ENCODE measurements at places on chromosomes 6 and 20.
A peak's percentile ranks its signal among the peaks of the same experiment; 100 is the strongest.

DNA sequence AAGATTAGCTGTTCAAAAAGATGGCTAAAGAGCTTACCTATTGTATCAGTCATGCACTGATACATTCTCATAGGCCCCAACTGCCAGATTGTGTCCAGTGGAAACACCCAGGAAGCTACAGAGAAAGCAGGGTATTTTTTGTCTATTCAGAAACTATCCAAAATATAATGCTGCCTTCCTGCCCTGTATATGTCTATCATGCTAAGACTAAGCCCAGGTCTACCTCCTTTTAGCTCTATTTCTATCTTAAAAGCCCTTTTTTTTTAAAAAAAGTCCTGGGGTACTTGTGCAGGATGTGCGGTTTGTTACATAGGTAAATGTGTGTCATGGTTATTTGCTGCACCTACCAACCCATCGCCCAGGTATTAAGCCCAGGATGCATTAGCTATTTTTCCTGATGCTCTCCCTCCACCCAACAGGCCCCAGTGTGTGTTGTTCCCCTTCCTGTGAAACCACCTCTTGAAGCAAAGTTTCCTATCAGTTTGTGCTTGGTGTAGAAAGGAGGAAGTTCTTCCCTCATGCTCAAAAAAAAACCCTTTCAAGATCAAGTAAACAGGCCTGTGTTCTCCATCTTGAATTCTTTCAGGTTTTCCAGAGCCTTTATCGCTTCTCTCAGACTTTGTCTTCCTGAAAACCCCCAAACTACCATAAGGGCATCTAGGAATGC, 514 bp downstream of the DEFB129 start:
- no peak for DNase-seq

GRCh38 chr20:20237093-20237959, 130.6 kb upstream of the INSM1 start:
- DNase-seq: peak; percentile 46

GRCh38 chr20:51899674-51900073, 97.4 kb upstream of the SALL4 start:
- DNase-seq: no peak

GRCh38 chr6:107833136-107833535, 9.0 kb upstream of the SCML4 start:
- no peak for DNase-seq

DNA sequence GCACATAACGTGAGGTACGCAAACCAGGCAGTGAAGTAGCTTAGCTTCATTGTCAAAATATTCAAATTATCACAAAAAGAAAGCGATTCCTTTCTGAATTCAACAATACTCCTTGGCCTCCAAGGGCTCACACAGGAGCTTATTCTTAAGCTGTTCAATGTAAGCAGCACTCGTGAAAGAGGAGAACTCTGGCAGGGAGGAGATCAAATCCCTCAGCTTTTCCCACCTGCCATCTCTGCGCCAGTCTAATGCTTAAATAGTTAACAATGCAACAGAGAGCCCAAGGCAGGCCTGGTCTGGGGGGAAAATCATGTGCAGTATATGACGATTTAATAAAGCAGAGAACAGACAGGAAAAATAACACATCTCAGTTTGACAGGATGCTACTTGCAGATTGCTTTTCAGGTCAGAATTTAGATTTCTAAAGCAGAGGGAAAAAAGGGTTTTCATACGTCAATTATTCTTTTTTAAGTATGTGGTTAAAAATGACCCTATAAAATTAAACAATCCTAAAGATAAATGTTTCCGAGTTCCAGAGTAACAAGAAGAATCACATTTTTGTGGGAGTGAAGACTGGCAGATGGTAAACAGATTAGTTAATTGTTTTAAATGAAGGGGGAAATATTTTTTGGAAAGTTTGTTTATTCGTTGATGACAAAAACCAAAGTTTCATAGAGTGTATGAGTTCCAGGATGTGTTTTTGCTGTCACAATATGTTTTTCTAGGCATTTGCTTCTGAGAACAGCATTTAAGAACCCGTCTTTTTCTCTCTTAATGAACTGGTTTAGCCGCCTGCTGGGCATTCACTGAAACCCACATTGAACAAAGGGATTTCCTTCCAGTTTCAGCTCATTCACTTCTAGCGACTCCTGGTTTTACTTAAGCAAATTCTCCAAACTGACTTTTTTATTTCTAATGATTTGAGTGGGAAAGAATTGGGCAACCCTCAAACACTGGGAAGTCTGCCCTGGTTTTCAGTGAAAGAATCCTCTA, 45.9 kb downstream of the PLAGL1 start:
- DNase-seq: peak; percentile 5

DNA sequence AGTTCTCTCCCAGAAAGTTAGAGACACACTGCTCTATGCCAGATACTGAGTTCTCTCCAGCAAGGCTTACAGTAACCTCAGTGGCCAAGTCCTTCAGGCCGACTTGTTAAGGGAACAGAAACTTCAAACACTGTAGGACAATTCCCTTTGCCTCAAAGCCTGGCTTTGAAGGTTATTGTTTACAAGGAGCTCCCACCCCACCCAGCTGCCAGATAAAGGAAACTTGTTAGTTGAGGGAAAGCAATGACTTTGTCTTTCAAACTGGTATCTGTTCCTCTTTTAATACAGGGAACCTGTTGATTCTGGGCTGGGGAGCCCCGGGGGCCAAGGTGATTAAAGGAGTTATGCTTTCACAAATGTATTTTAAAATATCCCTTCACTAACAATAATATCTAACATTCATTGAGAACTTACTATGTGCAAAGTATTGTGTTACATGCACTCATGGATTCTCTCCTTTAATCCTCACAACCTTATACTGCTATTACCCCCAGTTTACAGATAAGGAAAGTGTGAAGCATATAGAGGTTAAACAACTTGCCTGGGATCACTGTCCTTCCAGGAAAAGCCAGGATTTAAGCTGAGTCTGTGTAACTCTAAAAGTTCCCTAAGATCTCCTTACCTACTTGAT, 27.6 kb upstream of the CDKN1A start:
- no peak for DNase-seq

DNA sequence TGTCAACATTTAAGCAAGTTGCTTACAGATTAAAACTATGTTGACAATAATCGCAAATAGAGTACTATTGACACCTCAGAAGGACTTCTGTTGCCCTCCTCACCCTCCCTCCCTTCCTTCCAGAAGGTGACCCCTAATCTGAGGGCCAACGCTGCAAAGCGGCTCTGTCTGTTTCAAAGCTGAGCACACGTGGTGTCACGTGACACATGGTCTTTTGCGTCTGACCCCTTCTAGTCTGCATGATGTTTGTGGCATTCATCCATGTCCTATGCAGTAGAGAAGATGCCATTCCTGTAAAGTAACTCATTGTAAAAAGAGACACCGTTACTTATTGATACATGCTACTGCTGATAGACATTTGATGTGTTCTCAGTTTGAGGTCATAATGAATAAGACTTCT, 182.3 kb downstream of the THBS2 start:
- no peak for DNase-seq

- DNase-seq: no peak
These were observed 83.5 kb upstream of the SCAF8 start for GRCh38 chr6:154649721-154650120.

GRCh38 chr6:108492131-108492766, 68.5 kb upstream of the FOXO3 start:
- peak; percentile 41 for DNase-seq

GRCh38 chr6:160120087-160120486, 1.5 kb upstream of the SLC22A1 start:
- DNase-seq: no peak

GRCh38 chr6:125183391-125183790, 29.8 kb downstream of the TPD52L1 start:
- DNase-seq: no peak

GRCh38 chr20:13336308-13337089, 115.4 kb downstream of the ISM1 start:
- no peak for DNase-seq

DNA sequence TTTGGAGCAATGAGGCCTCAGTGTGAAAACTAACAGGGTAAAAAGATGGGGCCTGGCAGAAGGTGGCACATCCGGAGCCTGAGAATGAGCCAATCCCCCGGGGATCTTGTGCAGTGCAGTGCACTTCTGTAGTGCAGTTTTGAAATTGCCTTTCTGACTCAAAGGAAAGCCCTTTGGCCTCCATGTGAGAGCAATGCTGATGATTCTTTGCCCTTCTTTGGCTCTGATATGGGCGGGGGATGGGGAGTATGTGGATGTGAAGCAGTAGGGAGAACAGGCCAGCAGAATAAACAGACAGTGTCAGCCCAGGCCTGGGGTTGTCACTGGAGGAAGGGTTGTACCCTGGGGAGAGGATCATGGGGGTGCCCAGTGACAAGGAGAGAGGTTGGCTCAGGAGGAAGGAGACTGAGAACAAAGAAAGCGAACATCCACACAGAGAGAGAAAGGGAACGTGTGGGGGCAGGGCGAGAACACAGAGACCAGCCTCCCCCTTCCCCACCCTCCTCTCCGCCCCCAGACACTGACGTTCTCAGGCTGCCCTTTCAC, 351.2 kb downstream of the CDC5L start:
- no peak for DNase-seq

DNA sequence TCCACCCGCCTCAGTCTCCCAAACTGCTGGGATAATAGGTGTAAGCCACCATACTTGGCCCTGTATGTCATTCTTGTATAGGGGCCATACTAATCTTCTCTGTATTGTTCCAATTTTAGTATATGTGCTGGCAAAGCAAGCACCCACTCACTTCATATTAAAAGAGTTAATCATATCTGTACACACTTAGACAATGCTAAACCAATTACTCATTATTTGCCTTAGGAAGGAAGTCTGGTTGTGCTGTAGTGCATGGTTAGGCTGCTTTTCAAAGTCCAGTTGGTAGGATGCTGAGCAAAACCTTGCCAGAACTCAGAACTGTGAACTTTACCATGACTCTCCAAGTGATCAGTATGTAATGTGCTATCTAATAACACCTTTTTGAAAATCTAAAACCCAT, 88.6 kb downstream of the LIN28B start:
- no peak for DNase-seq

DNA sequence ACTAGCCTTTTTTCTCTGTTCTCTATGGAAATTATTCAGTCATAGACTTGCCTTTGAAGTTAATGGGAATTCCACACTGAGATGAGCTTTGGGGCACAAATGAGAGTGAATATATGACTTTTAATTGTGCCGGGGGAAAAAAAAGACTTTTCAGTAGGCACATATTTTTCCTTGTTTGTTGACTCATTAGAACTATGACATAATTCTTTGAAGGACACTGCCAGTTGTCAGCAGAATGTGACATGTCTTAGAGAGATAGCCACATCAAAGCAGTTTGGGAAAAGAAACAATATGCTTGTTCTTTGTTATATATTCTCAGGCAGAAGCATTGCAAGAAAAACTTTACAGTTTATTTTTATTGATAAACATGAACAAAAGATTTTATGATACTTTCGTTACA, 138.3 kb downstream of the COL9A1 start:
- DNase-seq: no peak

- DNase-seq: no peak
These were observed 20.1 kb upstream of the UBE2V1 start for GRCh38 chr20:50133041-50133440.

- peak; percentile 44 for DNase-seq
These were observed 150.8 kb downstream of the PRL start for GRCh38 chr6:22145823-22146677.

GRCh38 chr6:3612341-3613041, 139.0 kb downstream of the PXDC1 start:
- no peak for DNase-seq

DNA sequence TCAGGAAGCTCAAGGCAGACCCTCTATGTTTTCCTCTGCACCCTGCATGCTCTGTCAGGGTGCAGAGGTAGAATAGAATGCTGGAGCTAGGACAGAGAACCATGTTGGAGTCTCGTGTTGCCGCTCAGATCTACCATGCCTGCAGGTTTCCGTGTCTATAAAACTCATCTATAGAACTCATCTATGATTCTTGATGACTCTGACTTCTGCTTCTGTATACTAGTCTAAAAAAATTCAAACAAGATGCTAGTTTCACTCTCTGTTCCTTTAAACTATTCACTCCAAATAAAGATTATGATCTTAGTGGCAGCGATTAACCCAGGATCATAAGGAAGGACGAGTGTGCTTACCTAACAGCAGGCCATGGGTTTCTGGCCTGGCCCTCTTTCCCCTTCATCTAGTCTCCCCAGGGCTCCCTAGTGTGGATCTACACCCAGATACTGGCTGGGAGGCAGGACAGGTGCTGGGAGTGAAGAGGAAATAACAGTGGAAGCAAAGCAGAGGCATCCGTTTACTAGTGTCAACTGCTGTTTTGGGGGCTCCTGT, 162.7 kb upstream of the SUPT3H start:
- DNase-seq: no peak

- peak; percentile 13 for DNase-seq
These were observed 277.0 kb downstream of the CDKAL1 start for GRCh38 chr6:20811109-20811761.

DNA sequence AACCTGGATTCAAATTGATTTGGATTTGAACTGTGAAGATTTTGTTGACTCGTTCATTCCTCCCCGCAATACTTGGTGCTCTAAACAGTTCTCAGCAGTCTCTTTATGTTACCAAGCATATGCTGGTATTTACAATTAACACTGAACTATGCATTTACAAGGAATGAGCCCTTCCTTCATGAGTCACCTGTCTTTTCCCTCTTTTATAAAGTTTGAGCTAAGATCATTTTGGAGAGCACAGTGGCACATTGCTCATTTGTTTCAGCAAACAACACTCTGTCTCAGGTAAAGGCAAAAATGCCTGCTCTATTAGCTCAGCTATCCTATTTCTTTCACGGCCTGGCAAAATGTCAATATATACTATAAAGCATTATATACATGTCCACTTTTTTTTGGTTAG, 285.4 kb downstream of the PHACTR1 start:
- no peak for DNase-seq

- DNase-seq: no peak
These were observed 15.6 kb upstream of the MATN4 start for GRCh38 chr20:45323731-45324130.

- DNase-seq: no peak
These were observed 231.5 kb upstream of the PLCB4 start for GRCh38 chr20:8837396-8837795.

- no peak for DNase-seq
These were observed 20.8 kb downstream of the MUC22 start for GRCh38 chr6:31031095-31031494.

GRCh38 chr20:32063695-32064094, 11.7 kb downstream of the HCK start:
- DNase-seq: no peak

DNA sequence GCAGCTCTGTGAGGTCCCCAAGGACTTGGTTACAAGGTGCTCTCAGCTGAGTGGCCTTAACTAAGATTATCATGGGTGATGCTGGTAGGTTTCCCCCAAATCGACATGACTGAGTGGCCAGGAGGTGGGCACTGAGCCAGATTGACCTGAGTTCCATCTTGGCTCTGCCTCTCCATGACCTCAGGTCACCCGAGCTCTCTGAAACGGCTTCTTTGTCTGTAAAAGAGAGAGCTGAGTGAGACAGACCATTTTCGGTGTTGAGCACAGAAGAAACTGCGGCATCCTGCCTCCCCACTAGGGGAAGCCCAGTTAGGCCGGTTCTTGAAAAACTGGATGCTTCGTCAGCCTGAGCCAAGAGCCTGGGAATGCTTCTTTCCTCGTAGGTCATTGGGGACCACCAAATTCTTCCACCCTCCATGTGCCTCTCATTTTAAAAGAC, 14.1 kb upstream of the STX16 start:
- no peak for DNase-seq
